Left ventricle myocardium superior (tissue), 1 donor: ENCODE measurements at places on chromosomes 3 and 15. TPM values are rescaled to one million over a fixed set of nuclear protein-coding genes. Genes with fewer than 3 reads are reported as not detected.

The MASP1 gene
- total RNA-seq, result 51.9 TPM

The TRPM1 gene
- not detected for total RNA-seq

The FANCD2OS gene
- not detected for total RNA-seq

The RBP2 gene
- not detected for total RNA-seq

The ARPP21 gene
- total RNA-seq, result not detected

The ALPK3 gene
- 118 TPM for total RNA-seq

The EPHB3 gene
- 1.6 TPM for total RNA-seq
